IPS DF 6.9 (cell line): ENCODE measurements at places on chromosomes 7 and 10.
A peak's percentile ranks its signal among the peaks of the same experiment; 100 is the strongest.

DNA sequence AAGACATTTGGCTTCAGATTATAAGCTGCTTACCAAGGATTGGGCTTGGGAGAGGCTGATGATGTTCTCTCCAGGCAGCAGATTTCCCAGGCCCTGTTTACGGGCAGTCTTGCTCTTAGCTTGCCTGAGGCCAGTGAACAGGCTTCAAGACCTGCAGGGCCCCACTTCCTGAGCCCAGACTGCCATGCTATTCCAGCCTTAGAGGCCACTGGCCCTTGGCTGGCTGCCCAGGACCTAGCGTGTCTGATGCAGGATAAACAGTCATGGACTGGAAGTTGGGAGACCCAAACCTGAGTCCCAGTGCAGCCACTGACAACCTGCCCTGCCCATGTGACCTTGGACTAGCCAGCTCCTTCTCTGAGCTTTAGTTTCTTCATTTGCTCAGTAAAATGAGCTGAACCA lies 2.9 kb downstream of the PRXL2A start:
- no peak for DNase-seq

DNA sequence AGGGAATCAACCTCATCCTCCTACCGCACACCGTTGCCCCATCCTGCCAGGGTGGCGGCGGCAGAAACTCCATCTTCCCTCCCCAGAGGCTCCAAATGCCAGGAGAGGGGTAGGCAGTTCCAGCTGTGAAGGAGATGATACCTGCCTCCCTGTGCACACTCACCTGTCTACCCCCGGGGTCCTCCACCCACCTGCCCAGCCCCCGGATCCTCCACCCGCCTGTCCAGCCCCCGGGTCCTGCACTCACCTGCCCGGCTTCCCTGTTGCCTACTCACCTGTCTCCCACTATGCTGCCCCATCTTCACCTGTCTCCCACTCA lies 13.4 kb upstream of the DNAAF5 start:
- DNase-seq, result no peak

- no peak for DNase-seq
These were observed 10.3 kb upstream of the IFIT1B start for GRCh38 chr10:89367529-89367928.

- DNase-seq, result no peak
These were observed 8.8 kb downstream of the NXPH1 start for GRCh38 chr7:8442051-8442813.

- DNase-seq, result no peak
These were observed 91.3 kb upstream of the SMIM30 start for GRCh38 chr7:113209449-113210203.

- DNase-seq, result no peak
These were observed 8.0 kb upstream of the ZNRF2 start for GRCh38 chr7:30276203-30276900.

- DNase-seq, result no peak
These were observed 65.8 kb downstream of the MGMT start for GRCh38 chr10:129532838-129533237.

DNA sequence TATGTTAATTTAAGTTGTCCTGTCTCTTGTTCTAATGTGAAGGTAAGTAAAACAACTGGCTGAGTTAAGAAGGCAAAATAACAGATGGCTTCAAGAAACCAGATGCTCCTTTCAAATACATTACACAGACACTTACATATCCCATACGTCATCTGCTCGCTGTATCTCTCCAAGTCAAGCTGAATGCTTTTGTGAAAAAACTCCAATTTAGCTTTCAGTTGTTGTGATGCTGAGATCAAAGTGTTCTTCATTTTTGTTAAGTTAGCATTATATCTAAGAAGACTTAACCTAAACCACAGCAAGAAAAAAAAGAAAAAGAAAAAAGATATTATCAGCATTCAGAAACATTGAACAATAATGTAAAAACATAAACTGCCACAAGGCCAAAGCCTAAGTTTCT lies 18.5 kb upstream of the ERLIN1 start:
- no peak for DNase-seq

GRCh38 chr7:124084024-124084423 lies 51.2 kb upstream of the TMEM229A start:
- DNase-seq, result no peak

- DNase-seq, result no peak
These were observed 10.4 kb downstream of the UNC5B start for GRCh38 chr10:71222601-71223346.

DNA sequence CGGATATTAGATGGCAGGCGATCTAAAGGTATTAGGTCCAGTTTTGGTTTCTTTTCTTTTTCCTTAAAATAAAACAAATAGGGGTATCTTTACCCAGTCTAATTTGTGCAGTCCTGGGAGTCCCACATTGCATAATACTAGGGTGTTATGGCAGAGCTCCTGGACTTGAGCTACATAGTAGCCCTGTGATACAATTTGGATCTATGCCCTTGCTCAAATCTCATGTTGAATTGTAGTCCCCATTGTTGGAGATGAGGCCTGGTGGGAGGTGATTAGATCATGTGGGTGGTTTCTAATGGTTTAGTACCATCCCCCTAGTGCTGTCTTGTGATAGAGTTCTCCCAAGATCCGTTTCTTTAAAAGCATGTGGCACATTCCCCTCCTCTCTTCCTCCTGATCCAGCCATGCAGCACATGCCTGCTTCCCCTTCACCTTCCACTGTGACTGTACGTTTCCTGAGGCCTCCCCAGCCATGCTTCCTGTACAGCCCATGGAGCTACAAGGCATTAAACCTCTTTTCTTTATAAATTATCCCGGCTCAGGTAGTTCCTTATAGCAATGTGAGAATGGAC lies 141.9 kb downstream of the RPS24 start:
- DNase-seq, result no peak

- no peak for DNase-seq
These were observed 99.5 kb downstream of the CCNY start for GRCh38 chr10:35435824-35436223.

DNA sequence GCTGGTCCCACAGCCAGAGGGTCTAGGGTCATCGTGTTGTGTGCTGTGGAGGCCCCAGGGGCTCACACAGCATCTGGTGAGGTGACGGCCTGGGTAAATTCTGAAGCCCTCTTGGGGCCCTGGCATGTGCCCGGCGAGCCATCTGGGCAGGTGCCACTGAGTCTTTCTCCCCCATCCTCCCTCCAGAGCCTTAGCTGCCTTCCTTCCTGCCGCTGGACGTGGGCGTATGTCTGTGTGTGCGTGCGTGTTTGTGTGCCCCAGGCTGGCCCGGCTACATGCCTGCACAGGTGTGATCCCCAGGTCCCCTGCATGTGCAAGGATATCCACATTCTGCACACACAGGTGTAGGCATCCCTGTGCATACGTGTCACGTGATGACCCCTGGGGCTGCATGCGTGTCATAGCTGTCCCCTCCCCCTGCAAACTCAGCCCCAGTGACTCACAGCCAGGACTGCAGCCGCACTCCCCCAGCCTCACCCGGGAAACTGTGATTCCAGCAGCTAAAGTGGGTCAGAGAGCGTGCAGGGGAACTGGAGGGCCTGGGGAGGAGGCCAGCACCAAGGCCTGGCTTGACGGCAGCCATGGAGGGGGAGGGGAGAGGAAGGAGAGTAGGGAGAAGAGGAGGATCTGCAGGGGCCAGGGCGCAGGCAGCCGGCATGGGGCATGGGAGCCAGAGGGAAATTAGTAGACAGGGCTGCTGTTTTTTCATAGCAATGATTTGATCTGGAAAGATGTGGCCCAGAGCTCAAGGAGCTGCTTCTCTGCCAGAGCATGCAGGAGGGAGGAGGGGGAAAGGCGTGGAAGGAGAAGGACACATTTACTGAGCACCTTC lies 46.4 kb downstream of the ELFN1 start:
- no peak for DNase-seq

DNA sequence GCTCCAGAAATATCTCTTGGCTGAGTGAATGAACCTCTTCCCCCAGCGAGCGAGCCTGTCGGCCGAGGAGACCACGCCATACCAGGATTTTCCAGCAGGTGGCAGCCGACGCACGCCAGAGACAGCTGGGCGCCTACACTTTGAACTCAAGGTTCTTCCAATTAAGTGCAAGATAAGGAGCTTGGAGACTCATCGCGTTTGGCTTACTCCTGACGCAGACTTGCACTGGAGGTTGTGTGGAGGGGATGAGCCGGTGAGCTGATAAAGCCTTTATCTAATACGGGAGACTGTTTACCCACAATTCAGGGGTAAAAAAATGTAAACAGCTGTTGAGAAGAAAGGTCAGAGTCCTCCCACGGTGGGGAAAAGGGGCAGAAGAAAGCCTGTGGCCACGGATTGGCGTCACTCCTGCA lies 45.9 kb upstream of the EMX2 start:
- peak; percentile 60 for DNase-seq

DNA sequence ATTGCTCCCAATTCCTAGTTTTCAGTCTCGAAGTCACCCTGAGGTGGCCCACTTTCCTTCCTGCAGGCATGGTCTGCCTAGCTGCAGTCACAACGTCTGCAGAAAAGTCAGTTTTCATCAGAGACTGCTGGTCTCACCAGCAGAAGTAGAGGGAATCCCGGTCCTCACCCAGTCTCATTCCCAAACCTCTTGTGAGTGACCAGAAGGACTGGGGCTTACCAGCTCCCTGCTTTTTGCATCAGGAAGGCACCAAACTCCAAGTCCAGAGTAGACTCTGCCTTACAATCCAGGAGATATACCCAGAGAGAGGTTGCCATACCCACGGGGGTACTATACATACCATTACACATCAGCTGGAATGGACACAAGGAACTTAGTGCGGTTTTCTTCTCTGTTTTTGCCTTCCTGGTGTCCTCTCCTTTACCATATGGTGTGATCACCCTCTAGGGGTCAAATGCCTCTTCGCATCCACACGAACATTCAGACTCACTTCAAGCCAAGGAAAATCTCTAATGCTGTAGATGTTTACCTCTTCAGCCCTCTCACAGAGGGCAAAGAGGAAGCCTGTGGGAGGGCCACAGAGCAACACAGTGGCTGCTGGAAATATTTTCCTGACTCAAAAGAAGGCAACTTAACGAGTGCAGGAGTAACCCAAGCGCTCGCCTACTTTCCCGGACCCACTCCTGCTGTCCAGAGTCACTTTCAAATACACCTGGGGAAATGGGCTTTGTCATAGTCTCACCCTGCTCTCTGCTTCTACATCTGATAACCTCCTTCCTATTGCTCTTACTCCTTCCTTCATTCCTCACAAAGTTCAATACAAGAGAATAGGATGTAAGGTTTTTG lies 220.9 kb downstream of the C7orf25 start:
- DNase-seq, result peak; percentile 50
